ENCODE measurements at places on chromosomes 7 and 10.

GRCh38 chr7:130273081-130273932 lies 6.6 kb downstream of the CPA2 start:
- peak; percentile 88 for DNase-seq

GRCh38 chr10:59517996-59518395 lies 155.6 kb upstream of the FAM13C start:
- DNase-seq: no peak

DNA sequence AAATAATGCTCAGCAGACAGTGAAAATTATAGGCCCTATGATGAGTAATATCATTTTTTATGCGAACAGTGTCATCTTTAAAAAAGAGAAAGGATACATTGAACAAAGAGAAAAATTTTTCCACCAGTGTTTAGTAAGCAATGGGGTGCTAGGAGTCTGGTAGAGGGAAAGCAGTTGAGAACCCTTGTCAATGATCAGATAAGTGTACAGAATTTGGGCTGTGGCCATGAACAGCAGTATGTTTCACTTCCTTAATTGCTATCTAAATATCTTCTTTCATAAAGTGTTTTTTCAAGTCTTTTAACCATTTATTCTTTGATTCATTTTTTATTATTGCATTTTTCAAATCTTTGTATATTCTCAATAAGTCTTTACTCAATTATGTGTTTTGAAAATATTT lies 750.7 kb upstream of the KCND2 start:
- no peak for DNase-seq

DNA sequence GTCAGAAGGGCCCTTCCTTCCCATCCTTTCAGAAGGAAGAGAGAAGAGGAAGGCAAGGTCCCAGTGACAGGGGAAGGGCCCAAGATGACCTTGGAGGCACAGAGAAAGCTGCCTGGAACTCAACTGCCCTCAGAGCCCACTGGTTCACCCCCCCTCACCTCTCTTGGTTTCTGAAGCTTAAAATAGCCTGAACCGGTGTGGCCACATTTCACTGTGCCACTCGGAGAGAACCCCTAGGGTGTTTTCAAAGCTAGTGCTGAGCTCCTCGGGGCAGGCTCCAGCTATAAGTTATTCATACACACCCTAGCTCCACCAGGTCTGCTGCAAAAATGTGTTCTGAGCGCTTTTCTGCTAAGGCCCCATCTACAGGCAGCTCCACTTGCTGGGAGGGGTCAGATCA lies 60.9 kb upstream of the ADRB1 start:
- no peak for DNase-seq

DNA sequence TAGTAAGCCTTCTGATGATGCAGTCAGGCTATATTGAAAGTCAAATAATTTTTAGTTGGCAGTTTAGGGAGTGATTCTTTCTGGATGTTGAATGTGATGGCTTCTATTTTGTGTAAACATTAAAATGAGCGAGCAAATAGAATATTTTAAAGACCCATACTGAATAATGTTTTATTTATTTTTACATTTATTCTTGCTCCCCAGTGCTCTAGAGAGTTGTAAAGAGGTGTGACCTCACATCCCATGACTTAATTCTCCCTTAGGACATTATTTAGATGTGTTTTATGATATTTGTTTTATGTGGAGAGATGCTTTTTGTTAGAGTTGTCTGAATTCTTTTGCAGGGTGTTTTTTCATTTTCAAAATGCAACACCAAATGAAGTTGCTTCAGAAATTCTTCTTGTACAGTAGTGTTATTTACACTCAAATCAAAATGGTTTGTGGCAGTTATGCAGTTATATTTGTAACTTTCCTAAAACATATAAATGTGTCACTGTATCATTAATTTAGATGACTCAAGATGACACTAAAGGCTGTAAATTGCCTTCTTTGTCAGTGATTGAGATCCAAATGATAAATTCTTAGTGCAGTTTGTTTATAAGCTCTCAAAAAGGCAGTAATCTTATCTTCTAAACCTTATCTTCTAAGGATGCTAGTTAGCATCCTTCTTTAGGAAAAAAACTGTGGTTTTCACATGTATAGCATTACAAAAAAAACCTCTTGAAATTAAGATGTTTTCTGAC lies 12.4 kb downstream of the UMAD1 start:
- DNase-seq: no peak
